G401 (cell line): ENCODE measurements at places on chromosomes 6 and 20. TPM values are rescaled to one million over a fixed set of nuclear protein-coding genes. Genes with fewer than 3 reads are reported as not detected.

GRCh38 chr6:6825193-6825784, 236.8 kb downstream of the LY86 start:
- no peak for DNase-seq

DNA sequence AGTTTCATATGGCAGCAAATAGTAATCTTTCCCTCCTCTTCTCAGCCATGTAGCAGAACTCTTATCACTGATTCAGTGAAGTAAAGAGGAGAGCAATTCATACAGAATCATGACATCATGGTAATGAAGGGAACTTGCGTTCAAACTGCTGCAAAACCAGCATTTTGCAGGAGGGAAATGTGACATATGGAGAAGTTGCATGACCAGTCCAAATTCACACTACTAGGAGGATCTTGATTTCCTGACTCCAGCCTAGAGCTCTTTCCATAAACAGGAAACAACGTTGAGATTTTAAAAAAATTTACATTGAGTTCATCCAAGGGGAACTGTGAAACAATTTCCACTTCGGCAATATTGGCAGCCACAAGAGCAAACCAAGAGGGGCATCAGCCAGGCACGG, 63.8 kb downstream of the MBOAT1 start:
- DNase-seq = no peak

The SLC22A1 gene
- total RNA-seq = not detected in 2 replicates

The COL10A1 gene
- not detected in 2 replicates for total RNA-seq

- DNase-seq = no peak
Observed at GRCh38 chr20:20079102-20079784, 26.9 kb downstream of the CFAP61 start.

GRCh38 chr20:44460795-44461141, 14.9 kb upstream of the TTPAL start:
- peak; percentile 40 for DNase-seq

The RNF146 gene
- total RNA-seq = 14.8 and 21.7 TPM in 2 replicates

GRCh38 chr6:56552187-56553130, 90.2 kb downstream of the DST start:
- no peak for DNase-seq

The RSPH9 gene
- 0.92 and 1.6 TPM in 2 replicates for total RNA-seq

The TUBB2A gene
- total RNA-seq = 169 and 184 TPM in 2 replicates

The CPXM1 gene
- 41.8 and 47.0 TPM in 2 replicates for total RNA-seq
